Activated gamma-delta T cell (primary cell): ENCODE measurements at places on chromosomes 6 and 20.

- DNase-seq = no peak
Observed at GRCh38 chr6:38078671-38079070, 259.1 kb downstream of the ZFAND3 start.

DNA sequence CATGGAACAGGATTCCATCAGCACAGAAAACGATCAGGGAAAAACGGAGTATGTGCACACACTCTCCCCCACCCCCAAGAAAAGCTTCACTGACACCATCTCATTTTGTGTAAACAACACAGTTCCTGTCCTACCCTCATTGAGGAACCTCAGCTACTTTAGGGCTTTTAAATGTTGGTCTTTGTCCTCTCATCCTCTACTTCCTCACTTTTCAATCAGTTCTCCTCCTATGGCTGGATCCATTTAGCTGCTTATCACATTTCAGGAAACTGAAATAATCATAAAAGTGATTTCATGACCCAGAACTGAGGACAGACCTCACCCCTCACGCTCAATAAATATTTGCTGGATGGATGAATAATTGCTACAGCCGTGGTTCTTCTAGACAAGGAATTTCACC, 33.1 kb upstream of the PNRC1 start:
- no peak for DNase-seq

DNA sequence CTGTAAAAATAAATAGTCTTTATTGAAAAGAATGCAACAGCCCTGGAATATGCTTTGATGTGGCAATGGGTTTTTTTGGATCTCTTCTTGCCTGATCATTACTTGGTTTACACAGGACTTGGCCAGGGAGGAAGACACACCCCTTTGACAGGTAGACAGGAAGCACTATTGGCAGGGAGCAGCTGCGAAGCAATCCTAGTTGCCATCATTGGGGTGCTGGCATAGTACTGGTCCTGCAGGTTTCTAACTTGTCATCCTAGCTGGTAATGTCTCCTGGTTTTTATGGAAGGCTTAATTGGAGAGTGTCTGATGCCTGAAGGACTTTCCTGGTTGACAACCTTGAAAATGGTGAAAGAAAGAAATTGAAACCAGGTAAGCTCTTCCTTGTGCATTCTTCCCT, 71.2 kb upstream of the CCN6 start:
- no peak for DNase-seq

DNA sequence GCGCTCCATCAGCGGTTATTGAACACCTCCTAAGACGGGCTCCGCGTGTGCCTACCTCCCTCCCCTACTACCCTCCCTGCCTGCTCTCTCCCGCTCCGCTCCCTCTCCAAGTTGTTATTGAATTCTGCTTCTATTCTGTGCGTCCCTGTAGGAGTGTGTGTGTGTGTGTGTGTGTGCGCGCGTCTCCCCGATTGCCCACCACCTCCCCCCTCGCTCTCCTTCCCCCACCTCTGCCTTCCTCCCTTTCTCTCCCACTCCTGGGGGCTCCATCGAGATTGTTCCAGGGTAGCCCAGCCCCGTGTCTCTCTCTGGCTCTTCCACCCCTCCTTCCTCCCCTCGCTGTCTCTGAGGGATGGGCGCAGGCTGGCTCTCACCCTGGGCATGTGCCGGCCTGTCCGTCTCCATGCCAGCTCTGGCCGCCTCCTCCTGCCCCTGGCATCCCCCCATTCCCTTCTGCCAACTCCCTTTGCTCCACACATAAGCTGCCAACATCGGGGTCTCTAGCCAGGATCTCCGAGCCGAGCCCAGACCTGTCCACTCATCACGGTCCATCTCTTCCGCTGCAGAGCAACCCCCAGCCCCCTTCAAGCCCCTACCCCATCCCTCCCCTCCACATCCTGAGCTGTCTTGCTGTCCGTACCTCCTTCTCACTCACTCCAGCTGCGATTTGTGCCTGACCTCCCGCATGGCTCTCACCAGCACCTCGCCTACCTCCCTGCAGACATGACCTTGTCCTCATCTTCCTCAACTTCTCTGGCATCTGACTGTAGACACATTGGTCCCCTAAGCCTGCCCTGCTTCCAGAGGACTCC, 68.5 kb downstream of the SRC start:
- no peak for DNase-seq

- DNase-seq = no peak
Observed at GRCh38 chr6:161064915-161065314, 73.3 kb downstream of the MAP3K4 start.

GRCh38 chr20:5073660-5074231, 46.0 kb downstream of the PCNA start:
- no peak for DNase-seq
